NCI-H446 (cell line): ENCODE measurements at places on chromosomes 11 and 22.

DNA sequence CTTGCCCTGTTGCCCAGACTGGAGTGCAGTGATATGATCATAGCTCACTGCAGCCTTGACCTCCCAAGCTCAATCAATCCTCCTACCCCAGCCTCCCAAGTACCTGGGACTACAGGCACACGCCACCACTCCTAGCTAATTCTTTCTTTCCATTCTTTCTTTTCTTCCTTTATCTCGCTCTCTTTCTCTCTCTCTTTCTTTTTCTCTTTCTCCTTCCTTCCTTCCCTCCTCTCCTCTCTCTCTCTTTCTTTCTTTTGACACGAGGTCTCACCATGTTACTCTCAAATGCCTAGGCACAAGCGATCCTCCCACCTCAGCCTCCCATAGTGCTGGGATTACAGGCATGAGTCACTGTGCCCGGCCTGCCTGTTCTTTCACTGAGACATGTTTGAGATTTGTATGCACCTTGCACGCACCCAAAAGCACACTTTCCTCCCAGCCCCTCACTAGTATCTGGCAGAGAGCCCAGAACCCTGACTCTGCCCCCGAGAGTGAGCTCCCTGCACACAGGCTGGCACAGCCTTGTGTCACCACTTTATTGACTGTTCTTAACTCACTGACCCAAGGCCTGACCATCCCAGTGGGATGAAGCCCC is 56.8 kb downstream of the CD6 start:
- no peak for DNase-seq

DNA sequence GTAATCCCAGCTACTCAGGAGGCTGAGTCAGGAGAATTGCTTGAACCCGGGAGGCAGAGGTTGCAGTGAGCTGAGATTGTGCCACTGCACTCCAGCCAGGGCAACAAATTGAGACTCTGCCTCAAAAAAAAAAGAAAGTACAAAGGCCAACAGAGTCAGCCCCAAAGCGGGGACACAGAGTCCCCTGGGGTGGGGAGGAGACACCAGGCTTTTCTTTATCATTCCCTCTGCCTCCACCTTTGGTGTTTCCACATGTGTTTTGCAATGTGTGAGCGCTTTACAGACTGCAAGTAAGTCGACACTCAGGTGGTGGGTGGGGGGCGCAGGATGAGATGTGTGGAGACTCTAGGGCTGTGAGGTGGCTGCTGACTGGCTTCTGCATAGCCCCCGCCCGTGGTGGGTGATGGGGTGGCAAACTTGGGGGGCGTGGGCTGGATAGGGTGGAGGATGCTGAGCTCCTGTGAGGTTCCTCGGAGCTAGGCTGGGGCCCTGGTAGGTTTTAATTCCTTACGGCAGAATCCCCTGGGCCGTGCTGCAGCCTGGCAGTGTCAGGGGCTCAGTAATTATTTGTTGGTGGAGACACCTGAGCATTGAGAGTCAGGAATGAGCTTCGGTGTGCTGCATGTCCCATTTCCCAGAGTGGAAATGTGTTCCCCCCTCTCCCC is 177.2 kb downstream of the CTTN start:
- DNase-seq, result no peak

DNA sequence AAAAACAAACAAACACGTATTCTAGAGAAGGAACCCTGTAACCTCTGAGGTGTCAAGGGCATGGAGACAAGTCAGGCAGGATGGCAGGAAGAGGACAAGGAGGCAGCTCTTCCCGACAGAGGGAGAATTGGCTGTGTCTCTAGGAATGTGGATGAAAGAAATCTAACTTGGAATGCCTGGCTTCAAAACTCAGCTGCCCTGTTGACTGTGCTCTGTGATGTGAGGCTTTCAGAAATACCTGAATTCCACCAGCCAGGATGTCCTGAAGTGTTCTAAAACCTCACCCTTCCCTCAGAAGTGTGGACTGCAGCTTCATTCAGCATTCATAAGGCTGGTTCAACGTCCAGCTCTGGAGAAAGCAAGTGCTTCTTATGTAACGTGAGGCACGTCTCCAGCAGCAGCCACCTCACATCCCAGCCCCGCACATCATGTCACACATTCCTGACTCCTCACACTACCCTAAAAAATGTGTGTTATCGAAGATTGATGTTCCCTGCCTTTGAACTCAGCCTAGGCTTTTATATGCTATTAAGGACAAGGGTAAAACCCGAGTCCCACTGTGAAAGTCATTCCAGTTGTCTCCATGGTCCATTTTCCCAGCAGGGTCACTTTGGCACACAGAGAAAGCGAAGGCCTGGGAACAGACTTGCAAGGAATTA is 398.9 kb downstream of the ETS1 start:
- DNase-seq, result no peak

GRCh38 chr11:64268893-64269539 is 15.4 kb downstream of the BAD start:
- DNase-seq, result no peak

DNA sequence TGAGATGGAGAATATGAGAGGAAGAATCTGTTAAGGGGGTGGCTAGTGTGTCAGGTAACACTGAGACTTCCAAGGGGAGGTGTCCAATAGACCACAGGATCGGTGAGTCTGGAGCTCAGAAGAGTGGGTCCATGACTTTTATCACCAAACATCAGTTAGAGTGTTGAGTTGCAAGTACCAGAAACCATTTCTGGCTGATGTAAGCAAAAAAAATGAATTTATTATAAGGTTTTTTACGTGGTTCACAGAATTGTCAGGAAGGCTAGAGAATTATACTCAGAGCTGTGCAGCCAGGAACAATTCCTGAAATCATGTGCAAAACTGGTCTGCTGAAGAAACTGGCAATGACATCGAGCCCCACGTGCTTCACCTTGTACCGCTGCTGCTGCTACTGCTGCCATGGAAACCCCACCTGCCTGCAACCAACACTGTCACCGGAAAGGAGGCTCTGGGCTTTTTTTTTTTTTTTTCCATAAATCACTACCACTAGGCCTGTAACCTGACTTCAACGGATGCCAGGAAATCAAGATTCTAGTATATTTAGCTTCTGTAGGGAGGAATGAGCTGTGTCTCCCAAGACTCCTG is 16.6 kb upstream of the STK33 start:
- no peak for DNase-seq

DNA sequence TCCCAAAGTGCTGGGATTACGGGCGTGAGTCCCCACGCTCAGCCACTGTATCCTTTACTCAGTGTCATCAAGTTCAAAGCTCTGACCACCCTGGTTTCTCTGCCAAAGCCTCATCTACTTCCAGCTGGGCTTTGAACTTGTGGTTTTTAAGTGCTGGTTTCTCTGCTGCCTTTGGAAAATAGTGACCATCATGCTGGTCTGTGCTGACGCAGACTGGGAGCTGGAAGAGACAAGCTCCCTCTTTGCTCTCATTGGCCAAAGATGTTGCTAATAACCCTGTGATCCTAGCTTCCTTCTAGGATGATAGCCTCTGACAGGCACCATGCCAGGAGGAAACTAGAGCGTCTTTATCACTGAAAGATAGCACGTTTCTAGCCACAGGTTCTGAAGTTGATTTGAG is 62.4 kb downstream of the ALX4 start:
- DNase-seq, result no peak

DNA sequence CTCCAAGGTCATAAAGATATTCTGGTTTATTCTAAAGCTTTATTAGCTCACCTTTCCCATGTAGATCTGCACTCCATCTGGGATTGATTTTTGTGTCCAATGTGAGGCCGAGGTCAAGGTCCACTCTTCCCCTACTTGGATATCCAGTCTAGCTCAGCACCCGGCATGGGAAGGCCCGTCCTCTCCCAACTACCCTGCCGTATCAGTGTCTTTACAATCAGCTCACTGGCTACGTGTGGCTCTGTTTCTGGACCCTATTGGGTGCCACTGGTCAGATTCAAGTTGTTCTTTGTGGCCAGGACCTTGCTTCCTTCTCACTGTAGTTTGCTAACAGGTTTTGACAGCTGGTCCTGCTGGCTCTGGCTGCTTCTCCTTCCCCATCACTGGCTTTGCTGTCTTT is 30.9 kb downstream of the KCNQ1OT1 start:
- DNase-seq, result no peak

- no peak for DNase-seq
Observed at GRCh38 chr11:12556155-12556554, 118.1 kb upstream of the TEAD1 start.

DNA sequence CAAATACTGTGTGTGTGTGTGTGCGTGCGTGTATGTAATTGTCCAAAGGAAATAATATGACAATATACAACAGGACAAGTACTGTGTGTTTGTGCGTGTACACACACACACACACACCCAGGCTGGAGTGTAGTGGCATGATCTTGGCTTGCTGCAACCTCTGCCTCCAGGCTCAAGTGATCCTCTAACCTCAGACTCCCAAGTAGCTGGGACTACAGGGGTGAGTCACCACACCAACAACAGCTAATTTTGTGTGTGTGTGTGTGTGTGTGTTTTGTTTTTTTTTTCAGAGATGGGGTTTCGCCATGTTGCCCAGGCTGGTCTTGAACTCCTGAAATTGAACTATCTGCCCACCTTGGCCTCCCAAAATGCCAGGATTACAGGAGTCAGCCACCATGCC is 61.5 kb downstream of the NUP98 start:
- DNase-seq, result no peak

DNA sequence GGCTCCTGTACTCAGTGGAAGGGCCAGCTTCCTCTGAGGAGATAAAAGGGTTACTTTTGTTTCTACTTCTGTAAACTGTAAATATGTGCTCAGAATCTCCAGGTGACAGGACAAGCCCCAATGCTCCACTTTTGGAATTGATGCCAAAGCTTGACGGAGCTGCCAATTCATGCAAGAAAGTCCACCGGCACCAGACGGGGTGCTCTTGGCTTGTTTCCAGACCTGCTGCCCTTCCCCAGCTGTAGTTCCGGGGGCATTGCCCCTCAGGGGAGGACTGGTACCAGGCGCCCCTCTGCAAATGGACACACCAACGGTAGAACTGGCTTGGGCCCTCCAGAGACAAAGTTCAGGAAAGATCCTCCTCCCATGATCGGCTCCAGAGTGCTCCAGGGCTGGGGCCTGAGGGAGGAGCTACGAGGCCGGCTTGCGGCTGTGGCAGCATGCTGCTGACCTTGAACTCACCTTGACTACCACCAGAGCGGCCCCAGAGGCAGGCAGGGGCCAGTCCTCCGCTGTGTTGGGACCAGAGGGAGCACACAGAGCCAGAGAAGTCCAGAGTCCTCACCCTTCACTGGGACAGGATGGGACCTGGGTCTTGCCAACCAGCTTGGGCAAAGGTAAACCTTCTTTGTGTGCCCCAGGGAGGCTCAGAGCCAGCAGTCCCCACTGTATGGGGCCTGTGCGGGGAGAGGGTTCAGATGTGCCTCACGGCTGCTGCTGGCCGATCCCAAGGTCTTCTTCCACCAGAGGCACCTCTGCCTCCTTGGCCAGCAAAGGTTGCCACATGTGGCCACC is 17.8 kb upstream of the OAF start:
- no peak for DNase-seq

GRCh38 chr22:23237201-23237798 is 57.0 kb downstream of the BCR start:
- DNase-seq, result peak; percentile 64

DNA sequence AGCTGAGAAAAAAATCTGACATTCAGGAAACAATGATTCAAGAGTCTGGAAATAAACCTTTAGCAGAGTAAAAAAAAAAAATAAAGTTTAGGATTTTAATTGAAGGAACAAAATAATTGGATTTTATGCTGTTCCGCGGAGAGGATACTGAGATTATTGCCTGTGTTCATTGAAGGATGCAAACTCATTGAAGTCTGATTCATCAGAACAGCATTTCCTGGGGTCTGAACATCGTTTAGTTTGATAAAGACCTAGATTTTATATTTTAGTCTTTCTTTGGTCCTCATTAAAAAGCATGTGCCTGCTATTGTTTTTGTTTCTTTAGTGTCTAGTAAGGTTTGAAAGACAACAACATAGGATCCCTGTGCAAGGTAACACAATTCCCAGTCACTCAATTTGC is 4.5 kb downstream of the TLCD5 start:
- no peak for DNase-seq

- DNase-seq, result no peak
Observed at GRCh38 chr11:122062763-122063162, 53.3 kb downstream of the BLID start.

DNA sequence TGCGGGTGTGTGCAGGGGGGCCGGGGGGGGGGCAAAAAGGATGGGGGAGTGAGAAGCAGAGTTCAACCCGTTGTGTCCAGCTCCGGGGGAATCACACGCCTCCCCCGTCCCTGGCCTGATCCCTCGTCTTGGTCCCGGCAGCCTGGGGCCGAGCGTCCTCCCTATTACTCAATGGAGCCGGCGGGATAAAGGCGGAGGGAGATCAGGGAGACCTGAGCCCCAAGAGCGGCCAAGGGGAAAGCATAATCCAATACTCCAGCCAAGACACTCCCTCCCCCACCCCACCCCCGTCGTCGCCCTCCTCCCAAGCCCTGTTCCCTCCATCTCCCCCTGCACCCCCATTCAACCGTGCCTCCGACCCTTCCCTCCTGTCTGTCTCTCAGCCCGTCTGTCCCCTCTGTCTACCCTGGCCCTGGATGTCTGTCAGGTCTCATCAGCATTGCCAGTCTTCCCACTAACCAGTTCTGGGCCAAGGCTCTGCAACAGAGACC is 2.6 kb downstream of the PHOX2A start:
- no peak for DNase-seq

- no peak for DNase-seq
Observed at GRCh38 chr11:26478710-26479109, 93.4 kb downstream of the MUC15 start.

DNA sequence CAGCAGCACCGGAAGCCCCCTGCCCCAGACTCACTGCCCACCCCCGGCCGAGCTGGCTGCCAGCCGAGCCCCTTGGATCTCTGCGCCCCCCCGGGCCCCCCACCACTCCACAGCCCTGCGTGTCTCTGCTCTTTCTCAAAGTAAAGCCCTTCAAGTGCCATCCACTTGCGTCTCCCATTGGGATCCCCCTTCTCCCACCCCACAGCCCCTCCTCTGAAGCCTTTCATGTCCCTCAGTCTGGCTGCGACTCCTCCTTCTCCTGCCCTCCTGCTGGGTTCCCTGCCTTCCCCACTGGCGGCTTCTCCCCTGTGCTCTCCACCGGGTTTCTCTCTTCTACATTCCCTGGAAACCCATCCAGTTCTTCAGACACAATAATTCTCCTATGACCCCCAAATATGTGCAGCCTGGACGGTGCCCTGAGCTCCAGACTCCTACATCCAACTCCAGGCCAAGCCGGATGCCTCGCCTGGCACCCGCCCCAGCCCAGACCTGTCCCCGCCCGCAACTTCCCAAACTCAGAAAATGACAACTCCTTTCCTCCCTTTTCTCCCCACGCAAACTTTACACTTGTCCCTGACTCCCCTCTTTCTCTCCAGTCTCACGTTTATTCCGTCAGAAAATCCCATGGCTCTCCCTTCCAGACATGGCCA is 108.9 kb downstream of the WNT7B start:
- no peak for DNase-seq

- no peak for DNase-seq
Observed at GRCh38 chr11:17561526-17561925, 14.5 kb downstream of the OTOG start.
